ENCODE measurements at places on chromosomes 11 and 22.
A peak's percentile ranks its signal among the peaks of the same experiment; 100 is the strongest.

DNA sequence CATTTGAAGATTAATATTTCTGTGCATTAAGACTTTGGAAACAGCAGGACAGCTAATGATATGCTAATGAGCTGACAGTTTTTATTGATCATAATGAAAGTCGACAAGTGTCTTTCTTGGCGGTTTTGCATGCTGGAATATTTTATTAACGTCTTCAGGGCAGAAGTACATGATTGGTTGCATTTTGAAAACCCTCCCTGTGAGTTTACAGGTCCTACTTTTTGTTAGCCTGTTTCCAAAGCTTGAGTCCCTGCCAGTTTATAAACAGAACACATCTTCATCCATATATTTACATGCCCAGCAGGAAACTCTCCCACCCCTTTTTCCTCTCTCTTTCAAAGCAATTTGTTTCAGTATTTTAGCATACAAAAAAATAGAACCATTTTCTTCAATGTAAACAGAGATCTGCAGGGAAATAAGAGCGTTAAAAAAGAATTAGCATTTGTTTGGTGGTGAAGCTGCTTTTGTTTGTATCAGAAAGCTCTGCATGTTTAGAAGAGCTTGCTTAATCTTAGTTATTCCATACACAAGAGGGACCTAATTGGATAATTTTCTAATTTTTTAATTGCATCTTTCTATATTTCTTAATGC lies 243.6 kb downstream of the NELL1 start:
- peak; percentile 91 for DNase-seq

DNA sequence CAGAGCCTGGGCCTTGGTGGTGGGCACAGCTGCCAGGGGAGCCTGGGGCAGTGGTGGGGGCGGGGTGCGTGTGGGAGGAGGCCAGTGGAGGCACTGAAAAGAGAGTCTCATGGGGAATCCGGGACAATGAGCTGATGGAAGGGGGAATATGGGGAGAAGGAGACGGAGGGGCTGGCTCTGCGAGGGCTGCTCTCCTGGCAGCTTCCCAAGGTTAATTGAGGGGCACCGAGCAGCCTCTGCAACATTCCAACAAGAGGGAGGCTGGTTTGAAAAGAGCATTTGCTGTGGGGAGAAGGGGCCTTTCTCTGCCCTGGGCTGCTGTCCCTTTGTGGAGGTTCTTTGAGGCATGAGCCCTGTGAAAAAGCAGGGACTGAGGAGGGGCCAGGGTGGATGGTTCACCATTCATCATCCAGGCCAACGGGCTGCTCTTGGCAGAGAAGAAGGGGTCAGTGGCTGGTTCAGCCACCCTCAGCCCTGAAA lies 9.4 kb upstream of the IGSF9B start:
- no peak for DNase-seq

GRCh38 chr22:24809331-24809730 lies 3.3 kb downstream of the SGSM1 start:
- no peak for DNase-seq

- no peak for DNase-seq
These were observed 20.7 kb downstream of the SLN start for GRCh38 chr11:107691000-107691750.

GRCh38 chr11:112503410-112503809 lies 242.8 kb upstream of the PLET1 start:
- no peak for DNase-seq

GRCh38 chr22:25365491-25366261 lies 146.2 kb downstream of the CRYBB2 start:
- DNase-seq: no peak

DNA sequence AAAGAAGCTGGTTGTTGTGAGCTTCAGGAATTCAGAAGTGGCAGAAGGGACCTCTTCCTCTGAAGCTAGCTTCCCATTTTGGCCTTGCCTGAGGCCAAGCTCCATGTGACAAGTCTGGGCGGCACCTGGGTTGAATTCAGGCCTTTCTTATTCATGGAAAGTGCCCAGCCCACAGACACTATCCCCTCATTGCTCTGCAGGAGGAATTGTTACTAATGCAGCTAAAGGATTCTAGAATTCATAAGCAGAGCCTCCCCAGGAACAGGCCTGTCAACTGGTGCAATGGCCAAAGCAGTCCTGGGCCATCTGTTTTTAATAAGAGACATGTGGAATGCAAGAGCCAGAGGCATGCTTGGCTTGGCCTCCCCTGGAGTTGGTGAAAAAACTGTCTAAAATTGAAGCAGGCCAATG lies 71.4 kb downstream of the SLC1A2 start:
- no peak for DNase-seq

DNA sequence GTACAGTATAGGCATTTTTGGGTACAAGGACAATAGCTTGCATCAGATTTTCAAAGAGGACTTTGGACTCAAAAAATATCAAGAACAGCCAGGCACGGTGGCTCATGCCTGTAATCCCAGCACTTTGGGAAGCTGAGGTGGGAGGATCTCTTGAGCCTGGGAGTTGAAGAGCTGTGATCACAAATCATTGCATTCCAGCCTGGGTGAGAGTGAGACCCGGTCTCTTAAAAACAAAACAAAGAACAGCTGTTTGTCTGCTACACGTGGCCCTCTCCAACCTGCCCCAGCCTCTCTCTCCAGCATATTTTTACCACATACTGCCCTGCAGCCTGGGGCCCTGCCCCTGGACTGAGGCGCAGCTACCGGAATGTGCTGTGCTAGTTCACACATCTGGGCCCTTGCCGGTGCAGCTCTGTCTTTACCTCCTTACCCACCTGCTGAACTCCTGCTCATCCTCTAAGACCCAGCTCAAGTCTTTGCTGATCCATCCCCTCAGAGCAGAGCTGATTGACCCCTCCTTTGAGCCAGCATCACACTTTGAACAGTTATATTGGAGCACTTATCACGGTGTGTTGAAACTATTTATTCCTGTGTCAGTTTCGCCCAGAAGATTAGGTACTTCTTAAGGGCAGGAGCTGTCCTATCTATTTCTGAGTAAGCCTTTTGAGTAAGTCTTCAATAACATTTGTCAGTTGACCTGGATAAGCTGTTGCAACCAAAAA lies 29.4 kb downstream of the GRIK4 start:
- DNase-seq: no peak

DNA sequence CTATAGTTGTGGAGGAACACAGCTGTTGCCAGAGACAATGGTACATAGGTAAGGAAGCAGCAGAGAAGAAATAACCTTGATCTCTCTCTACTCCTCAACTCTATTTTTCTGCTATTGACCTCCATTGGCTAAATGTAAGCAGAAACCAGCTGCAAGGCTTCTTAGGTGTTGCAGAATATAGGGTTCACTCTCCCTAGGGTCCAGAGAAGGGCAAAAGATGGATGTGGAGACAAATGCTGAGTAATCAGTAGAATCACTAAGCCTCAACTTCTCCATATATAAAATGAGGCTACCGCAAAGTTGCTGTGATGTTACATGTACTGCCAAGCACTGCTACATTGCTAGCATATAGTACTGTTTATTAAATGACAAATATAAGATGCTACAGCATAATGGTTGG lies 120.6 kb downstream of the PDE3B start:
- no peak for DNase-seq

DNA sequence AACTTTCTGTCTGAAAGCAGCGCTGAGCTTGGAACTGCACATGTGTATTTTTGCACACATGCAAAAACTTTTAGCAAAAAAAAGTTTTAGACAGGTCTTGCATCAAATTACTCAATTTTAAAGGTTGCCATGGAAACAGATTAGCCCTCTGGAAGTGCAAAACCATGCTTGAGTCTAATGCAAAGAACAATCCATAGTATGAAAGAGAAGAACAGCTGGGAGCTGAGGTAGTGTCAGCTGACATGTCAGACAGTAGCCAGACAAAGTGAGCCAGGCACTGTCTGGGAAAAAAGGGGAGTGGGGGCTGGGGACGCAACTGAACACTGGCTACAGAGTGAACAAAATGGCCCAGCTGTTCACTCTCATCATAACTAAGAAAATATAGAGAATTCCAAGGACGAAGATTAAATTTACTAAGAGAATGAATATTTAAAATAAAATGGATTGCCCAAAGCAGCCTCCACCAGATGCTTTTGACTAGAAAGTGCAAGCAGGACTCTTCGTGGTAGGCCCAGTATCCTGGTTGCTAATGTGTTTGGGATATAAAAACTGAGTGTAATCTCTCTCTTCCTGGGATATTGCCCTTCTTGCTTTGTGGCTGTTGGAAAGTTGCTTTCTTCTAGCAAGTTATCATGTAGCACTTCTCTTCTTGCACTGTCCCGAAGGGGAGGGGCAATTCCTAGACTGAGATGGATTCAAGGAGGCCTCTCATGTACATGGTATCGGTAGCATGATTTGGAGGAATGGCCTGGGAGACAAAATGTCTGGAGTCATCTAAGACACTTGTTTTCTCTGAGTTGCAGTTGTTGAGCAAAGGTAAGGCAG lies 434.1 kb upstream of the FAT3 start:
- DNase-seq: no peak

GRCh38 chr11:124812876-124813275 lies 12.7 kb upstream of the MSANTD2 start:
- no peak for DNase-seq

- DNase-seq: no peak
These were observed 22.2 kb downstream of the OR56B4 start for GRCh38 chr11:6129635-6130034.

- DNase-seq: no peak
These were observed 6.7 kb downstream of the SLC37A2 start for GRCh38 chr11:125069796-125070195.

GRCh38 chr11:2752923-2753322 lies 53.1 kb upstream of the KCNQ1OT1 start:
- DNase-seq: no peak

DNA sequence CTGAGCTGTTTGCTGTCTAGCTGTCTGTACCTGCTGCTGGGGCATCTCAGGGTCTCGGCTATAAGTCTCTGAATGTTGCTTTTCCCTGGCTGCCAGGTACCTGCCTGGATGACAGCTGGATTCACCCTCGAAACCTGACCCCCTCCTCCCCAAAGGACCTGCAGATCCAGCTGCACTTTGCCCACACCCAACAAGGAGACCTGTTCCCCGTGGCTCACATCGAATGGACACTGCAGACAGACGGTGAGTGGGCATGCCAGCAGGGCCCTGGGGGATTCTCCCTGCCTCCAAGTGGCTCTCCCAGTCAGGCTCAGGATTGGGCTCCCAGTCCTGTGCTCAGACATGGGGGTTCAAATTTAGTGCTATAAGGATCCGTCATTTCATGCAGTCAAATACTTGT lies 12.9 kb downstream of the IL17RA start:
- DNase-seq: no peak

DNA sequence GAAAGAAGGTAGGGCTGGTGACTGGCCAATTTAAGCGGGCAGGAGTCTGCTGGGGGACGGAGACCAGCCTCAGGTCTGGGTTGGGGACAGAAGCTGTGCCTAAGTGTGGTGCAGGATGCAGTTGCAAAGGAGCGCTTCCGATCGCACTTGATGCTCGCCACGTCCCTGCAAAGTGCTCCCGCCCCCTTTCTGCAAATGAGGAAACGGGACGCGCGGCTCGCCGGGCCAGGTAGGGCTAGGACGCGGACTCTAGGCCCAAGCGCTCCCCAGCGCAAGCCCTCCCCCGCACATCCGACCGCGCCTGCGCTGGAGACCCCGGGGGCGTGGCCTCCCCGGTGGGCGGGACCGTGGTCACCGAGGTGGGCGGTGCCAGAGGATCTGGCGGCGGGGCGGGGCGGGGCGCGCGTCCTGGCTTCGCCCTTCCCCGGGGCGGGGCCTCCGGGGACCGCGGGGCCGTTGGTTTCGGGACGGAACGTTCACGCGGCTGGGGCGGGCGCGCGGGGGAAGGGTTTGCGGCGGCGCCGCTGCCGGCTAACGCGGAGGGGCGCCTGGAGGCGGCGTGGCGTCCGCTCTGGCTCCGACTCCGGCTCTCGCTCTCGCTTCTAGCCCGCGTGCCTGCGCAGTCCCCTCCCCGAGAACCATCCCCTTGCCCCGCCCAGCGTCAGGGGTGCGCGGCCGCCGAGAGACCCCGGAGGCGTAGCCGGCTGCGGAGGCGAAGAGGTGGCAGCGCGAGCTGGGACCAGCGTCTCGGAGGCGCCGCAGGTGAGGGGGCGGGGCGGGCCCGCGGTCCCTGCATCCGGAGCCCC lies at the start of gene FAM118A:
TSS of gene FAM118A (plus strand) at position 513 of the 806 bp plus-strand sequence. CDS start 12,446 bp downstream, outside the sequence.
- DNase-seq: peak; percentile 84

DNA sequence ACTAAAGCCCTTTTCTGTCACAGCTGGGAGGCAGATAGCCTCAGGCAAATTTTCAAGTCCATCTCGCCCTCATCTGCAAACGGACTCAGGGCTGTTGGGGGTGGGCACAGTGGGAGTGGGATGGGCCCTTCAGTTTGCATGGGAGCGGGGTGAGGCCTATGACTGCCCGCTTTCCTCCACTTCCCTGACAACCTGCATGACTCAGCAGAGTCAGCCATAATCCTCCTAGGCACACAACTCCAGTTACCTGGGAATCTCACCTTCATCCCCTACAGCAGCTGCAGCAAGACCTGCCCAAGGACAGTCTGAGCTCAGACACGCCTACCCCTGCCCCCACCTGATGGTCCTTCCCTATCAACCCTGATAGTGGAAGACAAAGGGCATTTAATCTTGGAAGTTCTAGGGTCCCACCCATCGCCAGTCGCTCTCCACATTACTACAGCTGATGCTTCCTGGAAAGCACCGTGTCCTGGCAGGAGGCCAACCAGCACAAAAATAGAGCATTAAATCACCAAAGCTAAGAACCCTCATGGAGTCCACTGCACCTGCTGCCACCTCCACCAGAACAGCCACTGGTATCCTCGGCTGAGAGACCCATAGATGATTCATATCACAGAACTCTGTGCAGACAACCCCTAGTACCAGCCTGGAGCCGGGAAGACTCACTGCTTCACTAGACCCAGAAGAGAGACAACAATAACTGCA lies 319.3 kb downstream of the DCDC1 start:
- DNase-seq: peak; percentile 47

GRCh38 chr22:20672082-20672424 lies 101.9 kb upstream of the SERPIND1 start:
- no peak for DNase-seq

GRCh38 chr22:47919001-47919441 lies 1156.6 kb downstream of the TBC1D22A start:
- no peak for DNase-seq

GRCh38 chr22:28882545-28882877 lies 861 bp upstream of the ZNRF3 start:
- DNase-seq: no peak

GRCh38 chr11:65625628-65626342 lies 10.2 kb downstream of the PCNX3 start:
- DNase-seq: peak; percentile 0

- DNase-seq: no peak
These were observed 293.8 kb downstream of the BRD1 start for GRCh38 chr22:49533886-49534285.

DNA sequence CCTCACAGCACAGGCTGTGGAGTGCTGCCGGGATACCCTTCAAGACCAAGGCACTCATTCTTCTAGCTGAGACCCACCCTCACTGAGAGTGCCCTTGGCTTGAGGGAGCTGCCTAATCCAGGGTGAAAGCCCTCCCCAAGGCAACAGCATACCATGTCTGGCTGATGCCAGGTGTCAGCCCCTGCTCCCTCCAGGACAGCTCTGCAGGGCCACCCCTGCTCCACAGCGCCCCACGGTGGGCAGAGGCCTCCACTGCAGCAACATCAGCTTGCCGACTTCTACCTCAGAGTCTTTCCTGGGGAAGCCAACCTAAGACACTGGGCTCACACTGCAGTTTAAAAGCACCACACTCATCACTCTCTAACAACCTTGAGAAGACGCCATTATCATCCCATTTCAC lies 29.0 kb downstream of the TTLL1 start:
- DNase-seq: no peak

- DNase-seq: no peak
These were observed 381.9 kb downstream of the CADM1 start for GRCh38 chr11:115122274-115122673.

GRCh38 chr11:117385906-117386305 lies 58.3 kb downstream of the CEP164 start:
- no peak for DNase-seq

Data from NCI-H748 treated with DMSO at 0.1 percent for 48 hours (cell line).